CD4-positive, alpha-beta T cell treated with Interleukin-15 for 4 hours (primary cell): ENCODE measurements at places on chromosomes 7 and 10.
A peak's percentile ranks its signal among the peaks of the same experiment; 100 is the strongest.

DNA sequence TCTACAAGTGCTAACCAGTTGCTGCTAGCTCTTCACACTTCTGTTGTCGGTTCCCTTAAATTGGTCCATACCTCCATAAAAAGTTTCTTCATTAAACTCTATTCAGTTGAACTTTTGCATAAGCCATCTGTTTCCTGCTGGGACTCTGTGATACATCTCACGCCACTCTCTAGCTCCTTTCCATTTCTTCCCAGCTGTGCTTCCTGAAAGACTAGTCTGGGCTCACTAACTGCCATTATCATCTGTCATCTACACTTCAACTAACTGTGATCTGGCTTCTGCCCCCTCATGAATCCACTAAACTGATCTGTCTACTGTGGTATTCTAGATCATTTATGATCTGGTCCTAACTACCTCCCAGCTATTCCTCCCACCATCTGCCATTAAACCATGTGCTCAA lies 78.3 kb downstream of the ELAPOR2 start:
- DNase-seq: no peak

DNA sequence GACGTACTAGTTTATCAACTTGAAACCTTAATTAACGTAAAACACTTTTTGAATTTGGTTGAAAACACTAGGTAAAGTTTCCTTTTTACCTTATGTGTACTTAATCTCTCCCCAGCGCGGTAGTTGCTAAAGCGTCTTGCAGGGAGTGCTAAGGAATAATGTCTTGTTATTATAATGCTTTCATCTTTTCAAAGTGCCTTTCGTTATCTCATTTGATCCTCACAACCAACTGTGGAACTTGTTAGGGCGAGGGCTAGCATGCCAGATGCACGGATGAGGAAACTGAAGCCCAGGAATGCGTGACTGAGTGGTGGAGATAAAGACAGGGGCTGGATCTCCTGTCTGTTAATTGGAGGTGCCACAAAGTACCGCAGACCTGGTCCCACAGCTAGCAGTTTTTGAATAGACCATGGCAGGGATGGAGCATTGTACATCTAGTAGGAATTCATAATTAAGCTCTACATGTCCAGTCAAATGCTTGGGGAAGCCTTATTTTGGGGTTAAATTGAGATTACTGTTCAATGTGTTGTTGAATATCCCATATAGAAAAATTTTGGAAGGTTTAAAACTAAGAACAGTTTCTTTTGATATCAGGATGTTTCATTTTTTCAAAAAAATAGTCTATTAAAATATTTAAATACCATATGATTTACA lies 234.3 kb downstream of the SH2D4B start:
- DNase-seq: no peak

DNA sequence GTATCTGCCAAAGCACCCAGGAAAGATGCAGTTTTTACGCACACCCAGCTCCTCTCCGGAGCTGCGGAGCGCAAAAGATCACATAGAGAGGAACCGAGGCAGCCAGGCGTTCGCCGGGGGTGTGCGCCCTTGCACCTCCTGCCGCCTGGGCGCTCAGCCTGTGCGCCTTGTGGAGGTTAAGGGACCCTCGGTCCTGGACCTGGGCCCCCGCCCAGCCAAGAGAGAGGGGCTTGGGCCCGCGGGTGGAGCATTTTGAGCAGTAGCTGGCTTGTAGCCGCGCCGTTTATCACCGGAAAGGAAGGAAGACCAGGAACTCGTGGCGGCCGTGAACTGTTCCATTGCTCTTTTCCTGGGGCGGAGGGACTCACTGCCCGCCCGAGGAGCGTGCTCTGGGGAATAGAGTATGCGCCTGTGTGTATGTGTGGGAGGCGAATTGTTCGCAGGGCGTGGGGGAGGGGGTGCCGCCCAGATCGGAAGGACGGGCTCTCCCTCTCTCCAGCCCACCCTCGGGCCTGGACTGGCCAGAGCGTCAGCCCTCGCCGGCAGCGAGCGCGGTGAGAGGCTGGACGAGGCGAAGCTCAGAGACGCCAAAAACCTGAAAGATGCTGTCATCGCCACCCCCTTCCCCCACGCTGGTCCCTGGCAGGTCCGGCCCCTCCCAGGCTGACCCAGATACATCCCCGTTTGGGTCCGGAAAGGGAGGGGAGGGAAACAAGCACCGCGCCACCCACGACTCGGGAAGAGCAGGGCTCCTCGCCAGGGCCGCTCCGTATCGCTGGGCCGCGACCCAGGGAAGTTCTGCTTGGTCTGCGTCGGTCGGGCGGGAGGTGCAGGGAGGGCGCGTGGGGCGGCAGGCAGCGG lies 1.2 kb upstream of the WNT2 start:
- no peak for DNase-seq

DNA sequence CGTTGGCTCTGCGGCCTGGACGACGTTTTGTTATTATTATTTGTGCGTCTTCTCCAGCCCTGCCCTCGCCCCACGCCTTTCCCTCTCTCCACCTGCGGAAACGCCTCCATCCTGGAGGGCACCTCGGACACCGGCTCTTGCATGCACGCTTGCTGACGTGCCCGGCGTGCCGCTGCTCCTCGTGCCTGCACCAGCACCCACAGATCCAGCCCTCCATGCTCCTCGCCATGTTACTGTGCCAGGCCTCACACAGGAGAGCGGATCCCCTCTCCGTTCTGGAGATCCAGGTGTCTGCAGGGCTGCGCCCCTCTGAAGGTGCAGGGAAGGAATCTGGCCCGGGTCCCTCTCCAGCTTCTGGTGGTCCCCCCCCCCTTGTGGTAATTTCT lies 373.9 kb upstream of the FOXK1 start:
- no peak for DNase-seq

DNA sequence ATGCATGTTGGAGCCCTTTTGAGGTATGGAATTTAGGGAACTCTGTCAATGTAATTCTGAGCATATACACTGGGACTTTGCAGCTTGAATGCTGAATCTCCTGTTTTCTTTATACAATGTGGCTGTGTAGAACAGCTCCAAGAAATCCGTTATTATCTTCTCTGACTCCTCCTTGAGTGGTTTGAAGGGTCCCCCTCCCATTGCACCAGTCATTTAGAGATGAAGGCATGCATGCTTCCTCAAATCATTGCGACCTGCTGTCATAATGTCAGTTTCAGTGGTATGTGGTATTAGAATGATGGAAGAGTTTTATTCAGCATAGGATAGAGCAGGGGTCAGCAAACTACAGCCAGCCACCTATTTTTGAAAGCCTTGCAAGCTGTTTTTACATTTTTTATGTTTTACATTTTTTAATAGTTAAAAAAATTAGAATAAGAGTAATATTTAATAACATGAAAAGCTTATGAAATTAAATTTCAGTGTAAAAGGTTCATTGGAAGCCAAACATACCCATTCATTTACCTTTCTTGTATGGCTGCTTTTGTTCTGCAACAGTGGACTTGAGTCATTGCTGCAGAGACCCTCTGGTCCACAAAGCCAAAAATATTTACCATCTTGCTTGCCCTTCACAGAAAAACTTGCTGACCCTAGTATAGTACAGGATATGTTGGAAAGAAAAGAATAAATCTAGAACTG lies 8.1 kb downstream of the STK17A start:
- no peak for DNase-seq

DNA sequence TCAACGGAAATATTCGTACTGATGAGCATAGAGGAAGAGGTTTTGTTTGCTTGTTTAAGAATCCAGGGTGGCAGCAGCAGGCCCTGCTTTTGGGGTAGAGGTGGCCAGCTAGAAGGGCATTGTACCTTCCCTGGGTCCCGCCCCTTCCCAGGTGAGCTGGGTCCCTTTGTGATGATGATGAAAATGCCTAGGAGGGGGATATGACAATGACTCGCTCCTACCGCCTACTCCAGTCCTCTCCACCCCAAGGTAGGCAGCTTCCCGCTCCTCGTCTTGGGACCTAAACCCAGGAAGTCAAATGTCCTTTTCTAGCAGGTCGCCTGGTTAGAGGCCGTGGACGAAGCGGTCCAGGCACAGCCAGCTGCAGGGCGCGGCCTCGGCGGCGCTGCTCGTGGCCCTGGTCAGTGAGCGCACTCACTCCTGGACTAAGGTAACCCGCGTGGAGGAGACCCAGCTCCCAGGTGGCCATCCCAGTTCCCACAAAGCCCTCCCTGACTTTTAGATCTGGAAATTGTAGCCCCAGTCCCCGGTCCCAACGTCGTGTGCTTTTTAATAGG lies 141.4 kb downstream of the LSMEM1 start:
- no peak for DNase-seq

GRCh38 chr7:22488643-22489462 lies 11.1 kb downstream of the STEAP1B start:
- peak; percentile 55 for DNase-seq

DNA sequence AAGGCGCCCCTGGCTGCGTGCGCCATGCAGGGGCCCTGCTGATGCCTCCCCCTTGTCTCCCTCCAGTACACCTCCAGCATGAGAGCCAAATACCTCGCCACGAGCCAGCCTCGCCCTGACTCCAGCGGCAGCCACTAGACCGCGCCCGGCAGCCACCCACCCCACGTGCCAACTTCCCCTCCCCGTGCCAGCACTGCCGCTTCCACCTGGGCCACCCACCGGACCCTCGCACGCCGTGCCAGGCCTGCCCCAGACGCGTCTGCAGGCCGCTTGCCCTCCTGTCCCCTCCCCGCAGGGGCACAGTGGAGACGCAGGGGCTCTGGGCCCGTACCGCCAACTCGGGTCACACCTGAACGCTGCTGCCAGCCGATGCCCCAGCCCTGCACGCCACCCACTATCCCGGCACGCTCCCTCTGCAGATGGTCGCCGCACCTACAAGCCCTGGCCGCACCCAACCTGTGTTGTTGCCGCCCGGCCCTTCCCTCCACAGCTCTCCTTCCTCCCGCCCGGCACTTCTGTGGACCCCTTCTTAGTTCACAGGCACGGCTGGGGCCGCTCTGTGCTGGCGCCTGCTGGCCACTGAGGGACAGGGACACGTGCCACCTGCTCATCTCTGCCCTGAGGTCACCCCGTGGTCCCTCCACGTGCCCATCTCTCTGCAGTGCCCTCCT lies 26.3 kb upstream of the AMZ1 start:
- no peak for DNase-seq

- DNase-seq: no peak
Measured at GRCh38 chr7:40311307-40311706, 176.5 kb downstream of the SUGCT start.

DNA sequence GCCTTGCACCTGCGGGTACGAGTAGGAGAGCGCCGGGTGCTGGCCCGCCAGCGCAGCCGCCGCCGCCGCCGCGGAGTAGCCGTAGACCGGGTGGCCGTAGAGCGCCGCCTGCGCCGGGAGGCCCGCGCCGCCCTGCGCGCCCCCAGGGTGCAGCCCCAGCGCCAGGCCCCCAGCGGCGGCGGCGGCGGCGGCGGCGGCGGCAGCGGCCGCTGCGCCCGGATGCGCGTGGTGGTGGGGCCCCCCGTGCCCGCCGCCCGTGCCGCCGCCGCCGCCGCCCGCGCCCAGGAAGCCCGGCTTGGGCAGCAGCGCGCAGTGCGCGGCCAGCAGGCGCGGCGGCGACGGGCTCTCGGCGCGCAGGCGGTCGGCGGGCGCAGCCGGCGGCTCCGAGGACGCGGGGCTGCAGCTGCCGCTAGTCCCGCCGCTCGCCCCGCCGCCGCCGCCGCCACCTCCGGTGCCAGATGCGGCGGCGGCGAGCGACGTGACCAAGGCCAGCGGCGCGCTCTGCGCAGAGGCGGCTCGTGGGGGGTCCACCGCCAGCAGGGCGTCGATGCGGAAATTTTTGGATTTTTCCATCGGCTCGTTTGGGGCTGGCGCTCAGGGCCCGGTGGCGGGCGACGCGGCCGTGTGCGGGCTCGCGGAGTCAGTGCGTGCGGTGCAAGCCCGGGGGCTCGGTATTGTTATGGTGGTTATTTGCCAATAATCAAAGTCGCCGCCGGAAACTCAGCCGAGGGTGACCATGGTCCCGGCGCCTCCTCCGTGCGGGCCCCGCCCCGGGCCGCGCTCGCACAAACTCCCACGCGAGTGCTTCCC lies 480 bp downstream of the MNX1 start:
- DNase-seq: no peak

- no peak for DNase-seq
Measured at GRCh38 chr7:27170426-27171324, 3.4 kb downstream of the HOXA10 start.

GRCh38 chr7:99730238-99730810 lies 4.7 kb downstream of the CYP3A7 start:
- DNase-seq: no peak

DNA sequence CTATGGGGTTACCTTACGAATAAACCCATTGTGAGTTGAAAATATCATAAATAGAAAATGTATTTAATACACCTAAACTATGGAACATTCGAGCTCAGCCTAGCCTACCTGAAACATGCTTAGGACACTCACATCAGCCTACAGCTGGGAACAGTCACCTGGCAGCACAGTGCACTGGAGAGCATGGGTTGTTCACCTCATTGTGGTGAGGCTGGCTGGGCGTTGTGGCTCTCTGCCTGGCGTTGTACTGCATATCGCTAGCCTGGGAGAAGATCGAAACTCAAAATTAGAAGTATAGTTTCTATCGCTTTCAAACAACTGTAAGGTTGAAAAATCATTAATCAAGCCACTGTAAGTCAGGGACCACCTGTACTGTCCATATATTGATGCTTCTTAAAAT lies 17.3 kb upstream of the HBP1 start:
- DNase-seq: no peak

GRCh38 chr7:96321658-96322372 lies at the start of gene SLC25A13:
SLC25A13 (minus strand) TSS chr7:96322098; CDS start chr7:96321956, 142 bp downstream.
- DNase-seq: peak; percentile 42

DNA sequence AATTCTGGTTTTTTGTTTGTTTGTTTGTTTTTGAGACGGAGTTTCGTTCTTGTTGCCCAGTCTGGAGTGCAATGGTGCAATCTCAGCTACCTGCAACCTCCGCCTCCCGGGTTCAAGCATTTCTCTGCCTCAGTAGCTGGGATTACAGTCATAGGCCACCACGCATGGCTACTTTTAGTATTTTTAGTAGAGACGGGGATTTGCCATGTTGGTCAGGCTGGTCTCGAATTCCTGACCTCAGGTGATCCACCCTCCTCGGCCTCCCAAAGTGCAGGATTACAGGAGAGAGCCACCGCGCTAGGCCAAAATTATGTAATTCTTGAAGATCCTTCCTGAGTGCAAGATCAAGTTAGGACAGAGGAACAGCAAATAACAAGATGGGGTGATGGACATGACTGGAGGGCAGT lies 719 bp downstream of the ZNF33B start:
- DNase-seq: no peak

GRCh38 chr10:22851865-22852239 lies 76.0 kb upstream of the ARMC3 start:
- no peak for DNase-seq

DNA sequence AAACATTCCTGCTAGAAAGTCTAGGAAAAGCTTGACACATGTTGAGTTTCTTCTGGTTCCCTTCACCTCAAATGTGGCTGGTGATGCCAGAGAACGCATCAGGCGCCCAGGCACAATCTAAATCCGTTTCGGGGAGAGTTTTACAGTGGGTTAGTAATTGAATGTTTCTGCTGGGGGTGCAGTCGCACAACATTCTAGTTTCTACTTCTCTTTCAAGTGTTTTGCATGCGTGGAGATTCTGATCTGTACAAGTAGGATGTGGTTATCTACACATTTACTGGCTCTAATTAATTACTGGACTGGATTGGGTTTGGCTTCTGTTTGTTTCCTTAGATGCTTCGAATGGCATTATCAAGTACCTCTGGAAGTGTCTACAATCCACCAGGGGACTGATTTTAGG lies 173.8 kb downstream of the TMEM26 start:
- no peak for DNase-seq
